ENCODE measurements at places on chromosomes 4 and X.

- no peak for DNase-seq
Measured at GRCh38 chr4:71639380-71639779, 144.5 kb downstream of the GC start.

- no peak for DNase-seq
Measured at GRCh38 chr4:7050481-7051143, 7.4 kb downstream of the TADA2B start.

DNA sequence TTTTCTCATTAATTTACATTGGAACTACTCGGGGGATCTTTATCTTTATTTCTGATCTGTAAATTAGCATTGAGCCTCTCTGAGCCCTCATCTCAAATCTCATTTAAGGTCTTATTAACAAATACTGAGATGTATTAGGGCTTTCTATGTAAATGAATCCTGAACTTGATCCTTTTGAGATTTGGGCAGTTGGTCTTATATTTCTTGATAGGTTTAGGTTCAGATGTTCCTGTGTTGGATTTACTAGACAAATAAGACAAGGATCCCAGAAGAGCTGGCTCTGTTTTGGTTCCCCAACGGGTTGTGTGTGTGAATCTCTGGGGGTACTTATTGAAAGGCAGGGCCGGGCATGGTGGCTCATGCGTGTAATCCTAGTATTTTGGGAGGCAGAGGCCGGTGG lies 36.1 kb downstream of the LONRF3 start:
- DNase-seq = no peak

- DNase-seq = peak; percentile 62
Measured at GRCh38 chr4:1720163-1720983, 750 bp downstream of the TMEM129 start.

DNA sequence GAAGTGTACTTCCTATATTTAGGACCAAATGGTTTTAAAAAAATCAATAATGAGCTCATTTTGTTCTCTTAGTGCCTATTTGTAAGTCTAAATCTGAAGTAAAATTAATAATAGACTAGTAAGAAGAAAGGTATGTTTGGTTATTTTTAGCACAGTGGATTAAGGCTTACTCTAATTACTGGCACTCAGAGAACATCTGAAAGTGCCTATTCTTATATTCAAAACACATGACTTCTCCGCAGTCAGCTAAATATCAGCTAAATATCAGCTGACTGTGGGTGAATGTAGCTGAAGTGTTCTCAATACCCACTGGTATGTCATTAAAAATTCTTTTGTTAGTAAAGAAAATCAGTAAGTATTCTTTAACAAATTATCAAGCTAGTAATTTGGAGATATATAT lies 6.0 kb downstream of the AP1S2 start:
- no peak for DNase-seq

- no peak for DNase-seq
Measured at GRCh38 chr4:154010371-154010770, 221.5 kb upstream of the SFRP2 start.

DNA sequence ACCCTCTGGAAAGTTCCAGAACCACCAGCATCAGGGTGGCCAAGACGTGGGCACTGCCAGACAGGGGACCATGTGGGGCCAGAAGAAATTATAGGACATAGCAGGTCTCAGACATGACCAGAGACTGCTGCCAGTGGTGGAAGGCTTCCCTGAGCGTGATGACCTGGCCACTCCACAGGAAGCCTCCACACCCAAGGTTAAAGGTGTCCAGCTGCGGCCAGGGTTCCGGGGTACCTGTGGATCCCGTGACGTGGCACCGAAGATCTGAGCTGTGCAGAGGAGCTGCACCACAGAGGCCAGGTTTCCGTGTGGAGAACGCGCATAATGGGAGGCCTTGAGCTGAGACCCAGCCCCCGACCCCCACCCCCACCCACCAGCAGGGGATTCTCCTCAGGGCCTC lies 16.4 kb upstream of the CTBP1 start:
- DNase-seq = no peak

GRCh38 chrX:45309096-45309495 lies 108.4 kb upstream of the DIPK2B start:
- no peak for DNase-seq

DNA sequence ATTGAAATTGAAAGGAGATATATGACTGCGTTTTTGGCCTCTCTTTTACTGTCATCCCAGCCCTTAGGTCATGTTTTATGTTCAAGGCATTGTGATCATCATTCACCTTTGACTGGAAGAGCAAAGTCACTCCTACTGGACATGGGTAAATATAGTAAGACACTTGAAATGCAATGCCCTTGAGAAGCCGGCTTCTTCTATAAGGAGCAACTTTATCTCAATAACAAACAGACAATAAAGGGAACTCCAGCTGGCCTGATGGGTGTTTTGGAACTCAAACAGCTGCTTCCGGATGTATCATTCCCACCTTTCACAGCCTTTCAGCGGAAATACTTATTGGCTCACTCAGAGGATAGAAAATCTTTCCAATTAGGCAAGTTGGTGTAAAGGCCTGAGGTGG lies 65.1 kb upstream of the C4orf54 start:
- DNase-seq = no peak

- DNase-seq = no peak
Measured at GRCh38 chr4:75249739-75250138, 264.5 kb downstream of the RCHY1 start.

GRCh38 chr4:36285784-36286480 lies 4.5 kb downstream of the DTHD1 start:
- peak; percentile 77 for DNase-seq

GRCh38 chrX:21645886-21646285 lies 12.2 kb downstream of the KLHL34 start:
- DNase-seq = no peak

DNA sequence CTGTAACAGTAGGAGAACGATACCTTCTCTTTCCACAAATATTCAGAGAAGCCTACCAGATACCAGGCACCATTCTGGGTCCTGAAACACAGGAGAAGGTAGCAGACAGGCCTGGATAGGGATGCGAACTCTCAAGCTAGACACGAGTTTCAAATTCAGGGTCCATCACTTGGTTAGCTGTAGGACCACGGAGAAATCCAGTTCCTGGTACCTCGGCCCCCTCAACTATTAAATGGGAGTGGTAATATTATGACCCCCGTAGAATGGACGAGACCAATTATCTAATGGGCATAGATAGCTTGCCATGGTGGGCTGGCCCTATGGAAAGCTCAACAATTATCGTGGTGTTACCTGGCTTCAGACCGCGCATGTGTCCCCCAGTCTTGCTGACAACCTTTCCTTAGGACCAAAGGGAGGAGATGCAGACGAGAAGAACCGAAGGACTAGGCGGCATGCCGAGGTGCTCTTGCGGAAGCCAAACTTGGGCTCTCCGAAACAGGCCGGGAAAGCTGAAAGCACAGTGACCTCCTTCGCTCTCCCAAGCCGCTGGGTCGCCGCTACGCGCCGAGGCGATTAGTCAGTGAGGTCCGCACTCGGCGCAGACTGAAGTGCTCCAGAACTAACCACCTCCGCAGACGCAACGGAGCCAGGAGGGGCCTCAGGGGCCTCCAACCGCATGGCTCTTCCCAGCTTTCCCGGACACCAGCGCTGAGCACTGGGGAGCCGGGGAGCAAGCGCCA lies 19.6 kb downstream of the NKX3-2 start:
- no peak for DNase-seq

DNA sequence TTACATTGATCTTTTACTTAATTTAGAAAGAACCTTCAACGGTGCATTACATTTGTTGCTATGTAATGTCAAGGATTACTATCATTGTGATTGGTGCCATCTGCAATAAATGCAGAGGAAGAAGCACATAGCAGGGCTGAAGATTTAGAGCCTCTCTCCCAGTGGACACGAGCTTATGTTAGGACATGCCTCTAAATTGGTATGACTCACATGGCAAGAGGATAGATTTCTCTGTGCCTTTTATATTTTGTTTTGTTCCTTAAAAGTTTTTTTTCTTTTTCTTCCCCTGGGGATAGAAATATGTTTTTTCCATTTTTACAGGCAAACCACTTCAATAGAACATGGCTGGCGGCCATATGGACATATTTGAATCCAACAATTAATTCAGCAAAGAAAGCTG lies 205.0 kb upstream of the HAND2 start:
- no peak for DNase-seq

DNA sequence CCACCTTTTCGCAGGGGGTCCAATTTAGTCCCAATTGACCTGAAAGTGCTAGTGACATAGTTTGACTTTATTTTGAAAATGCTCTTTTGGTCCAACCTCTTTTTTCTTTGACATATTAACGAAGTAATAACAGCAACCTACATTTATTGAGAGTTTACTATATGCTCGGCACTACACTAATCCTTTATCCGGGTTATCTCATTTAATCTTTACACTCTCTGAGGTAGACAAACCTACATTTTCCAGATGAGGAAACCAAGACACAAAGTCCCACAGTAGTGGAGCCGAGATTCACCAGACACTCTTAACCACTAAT lies 307 bp upstream of the ATRX start:
- DNase-seq = no peak

GRCh38 chr4:2961811-2962441 lies 1.3 kb downstream of the NOP14 start:
- peak; percentile 87 for DNase-seq

GRCh38 chrX:20452487-20452886 lies 185.8 kb upstream of the RPS6KA3 start:
- DNase-seq = no peak

DNA sequence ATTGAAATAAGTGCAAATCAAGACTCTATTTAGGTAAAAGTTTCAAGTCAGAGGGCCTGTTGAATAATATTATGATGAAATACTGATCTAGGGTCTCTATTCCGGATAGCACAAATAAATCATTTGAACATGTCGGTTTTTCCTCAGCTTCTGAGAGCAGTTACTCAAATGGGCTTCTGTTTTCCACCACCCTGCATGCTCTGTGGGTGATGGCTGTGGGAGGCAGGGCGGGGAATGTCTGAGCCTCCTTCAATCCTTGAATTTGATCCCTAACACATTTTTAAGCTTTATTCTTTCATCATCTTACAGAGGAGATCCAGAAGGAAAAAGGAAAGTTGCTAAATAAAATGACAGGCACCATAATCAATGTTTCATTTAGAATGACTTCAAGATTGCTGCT lies 8.5 kb downstream of the UNC5C start:
- no peak for DNase-seq

GRCh38 chr4:65917486-65917885 lies 247.2 kb upstream of the EPHA5 start:
- no peak for DNase-seq

DNA sequence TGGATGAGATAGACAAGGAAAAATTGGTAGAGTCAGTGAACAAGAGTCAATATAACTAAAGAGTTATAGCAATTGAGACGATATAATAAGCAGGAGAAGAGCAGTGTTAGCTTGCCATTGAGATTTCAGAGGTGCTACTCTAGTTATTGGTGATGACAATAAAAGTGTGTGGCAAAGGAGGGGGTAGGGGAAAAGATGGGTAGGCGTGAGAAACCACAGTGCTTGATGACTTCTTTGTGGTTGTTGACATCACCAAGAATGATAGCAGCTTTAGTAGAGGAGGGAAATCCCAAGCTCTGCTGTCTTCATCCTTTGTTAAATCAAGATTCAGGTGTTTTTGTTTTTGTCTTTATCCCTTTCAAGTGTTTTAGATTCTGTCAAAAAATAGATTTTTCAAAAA lies 179.9 kb upstream of the PPP3CA start:
- peak; percentile 89 for DNase-seq

DNA sequence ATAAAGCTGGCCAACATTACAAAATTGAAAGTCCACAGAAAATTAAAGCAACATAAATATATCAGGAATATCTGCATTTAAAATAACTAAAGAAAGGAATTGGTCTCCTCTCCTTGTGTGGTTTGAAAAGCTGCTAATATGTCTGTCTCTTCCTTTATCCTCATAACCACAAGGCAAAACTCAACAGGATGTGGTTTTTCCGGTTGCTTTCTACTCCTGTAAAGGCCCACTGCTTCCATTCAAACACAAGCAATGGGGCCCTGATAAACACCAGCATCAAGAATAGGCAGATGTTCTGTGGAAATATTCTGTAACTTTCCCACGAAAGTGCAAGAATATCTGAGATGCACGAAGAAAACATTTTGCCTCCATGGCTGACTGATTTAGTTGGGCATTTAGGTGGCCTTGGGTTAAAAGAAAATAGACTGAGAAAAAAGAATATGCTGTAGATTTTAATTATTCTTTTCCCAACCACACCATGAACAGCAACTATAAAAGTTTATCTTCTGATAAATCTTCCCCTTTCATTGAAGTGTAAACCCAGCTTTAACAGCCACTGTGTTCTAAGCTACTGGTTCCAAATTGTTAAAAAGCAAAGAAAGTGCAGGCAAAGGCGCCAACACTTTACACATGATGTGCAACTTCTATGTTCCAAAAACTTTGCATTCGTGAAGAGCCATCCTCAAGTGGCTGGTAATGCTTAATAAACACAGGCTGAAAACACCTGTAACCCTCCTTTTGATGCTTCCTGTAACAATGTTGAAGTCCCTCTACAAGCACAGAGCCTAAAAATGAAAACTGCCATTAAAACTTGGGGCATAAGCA lies 50.5 kb upstream of the NDST3 start:
- DNase-seq = no peak

DNA sequence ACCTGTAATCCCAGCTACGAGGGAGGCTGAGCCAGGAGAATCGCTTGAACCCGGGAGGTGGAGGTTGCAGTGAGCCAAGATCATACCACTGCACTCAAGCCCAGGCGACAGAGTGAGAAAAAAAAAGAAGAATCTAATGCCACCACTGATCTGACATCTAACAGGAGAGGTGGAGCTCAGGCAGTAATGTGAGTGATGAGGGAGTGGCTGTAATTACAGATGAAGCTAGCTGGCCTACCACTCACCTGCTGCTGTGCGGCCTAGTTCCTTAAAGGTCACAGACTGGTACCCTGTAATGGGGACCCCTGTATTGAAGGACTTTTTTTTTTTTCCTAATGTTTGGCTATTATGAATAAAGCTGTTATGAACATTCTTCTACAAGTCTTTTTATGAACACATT lies 25.3 kb upstream of the GABRE start:
- DNase-seq = no peak

- no peak for DNase-seq
Measured at GRCh38 chr4:174702979-174703478, 126.0 kb downstream of the GLRA3 start.

DNA sequence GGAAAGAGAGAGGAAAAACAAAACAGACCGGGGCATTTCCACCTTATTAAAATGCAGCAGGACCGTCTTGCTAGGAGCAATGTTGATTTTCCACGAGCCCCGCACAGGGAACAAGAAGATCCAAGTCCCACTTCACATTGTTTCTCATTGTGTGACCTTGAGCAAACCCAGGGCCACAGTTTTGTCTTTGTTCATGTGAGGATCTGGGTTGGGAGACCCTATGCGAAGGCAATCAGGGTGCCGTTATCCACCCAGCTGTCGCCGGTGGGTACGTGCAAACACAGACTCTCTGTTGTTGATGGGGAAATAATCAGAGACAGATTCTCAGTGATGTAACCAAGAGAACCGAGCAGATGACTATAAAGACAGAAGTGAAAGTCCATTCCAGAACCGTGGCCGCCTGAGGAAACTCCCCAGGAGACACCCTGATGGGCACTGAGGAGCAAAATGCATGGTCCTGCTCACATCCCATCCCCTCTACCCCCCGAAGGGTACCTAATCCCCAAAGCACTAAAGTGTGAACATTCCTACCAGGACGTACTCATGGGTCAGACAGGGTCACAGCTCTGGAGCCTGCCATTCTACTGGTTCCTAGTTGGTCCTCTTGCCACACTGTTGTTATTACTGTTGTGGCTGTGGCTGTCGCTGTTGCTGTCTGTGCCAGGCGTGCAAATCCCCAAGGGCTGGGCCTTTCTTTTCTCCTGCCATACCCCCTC lies 102.7 kb upstream of the RBPJ start:
- DNase-seq = no peak
